ENCODE measurements at places on chromosomes 12 and 14.

- no peak for DNase-seq
Observed at GRCh38 chr12:84035766-84036165, 876.8 kb downstream of the SLC6A15 start.

- DNase-seq: no peak
Observed at GRCh38 chr12:666766-667308, 3.6 kb upstream of the NINJ2 start.

GRCh38 chr12:68334132-68334531 is 2.0 kb upstream of the MDM1 start:
- peak; percentile 42 for DNase-seq

DNA sequence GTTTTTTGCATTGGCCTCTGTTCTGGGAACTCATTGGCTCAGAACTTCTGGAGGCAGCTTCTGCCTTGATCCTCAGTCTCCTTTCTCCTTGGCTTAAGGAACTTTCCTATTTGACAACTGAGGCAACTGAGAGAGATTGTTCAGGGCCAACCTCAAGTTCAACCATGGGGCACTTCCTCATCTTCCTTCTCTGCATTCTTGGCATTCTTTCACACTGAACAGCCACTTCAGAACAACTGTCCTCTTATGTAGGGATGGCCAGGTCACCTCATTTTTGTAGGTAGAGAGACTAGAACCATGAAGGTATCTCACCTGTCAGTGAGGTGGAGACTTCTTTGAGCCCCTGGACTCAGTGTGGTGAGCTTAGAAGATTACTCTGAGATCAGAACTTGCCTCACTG is 63.0 kb upstream of the NRXN3 start:
- no peak for DNase-seq

DNA sequence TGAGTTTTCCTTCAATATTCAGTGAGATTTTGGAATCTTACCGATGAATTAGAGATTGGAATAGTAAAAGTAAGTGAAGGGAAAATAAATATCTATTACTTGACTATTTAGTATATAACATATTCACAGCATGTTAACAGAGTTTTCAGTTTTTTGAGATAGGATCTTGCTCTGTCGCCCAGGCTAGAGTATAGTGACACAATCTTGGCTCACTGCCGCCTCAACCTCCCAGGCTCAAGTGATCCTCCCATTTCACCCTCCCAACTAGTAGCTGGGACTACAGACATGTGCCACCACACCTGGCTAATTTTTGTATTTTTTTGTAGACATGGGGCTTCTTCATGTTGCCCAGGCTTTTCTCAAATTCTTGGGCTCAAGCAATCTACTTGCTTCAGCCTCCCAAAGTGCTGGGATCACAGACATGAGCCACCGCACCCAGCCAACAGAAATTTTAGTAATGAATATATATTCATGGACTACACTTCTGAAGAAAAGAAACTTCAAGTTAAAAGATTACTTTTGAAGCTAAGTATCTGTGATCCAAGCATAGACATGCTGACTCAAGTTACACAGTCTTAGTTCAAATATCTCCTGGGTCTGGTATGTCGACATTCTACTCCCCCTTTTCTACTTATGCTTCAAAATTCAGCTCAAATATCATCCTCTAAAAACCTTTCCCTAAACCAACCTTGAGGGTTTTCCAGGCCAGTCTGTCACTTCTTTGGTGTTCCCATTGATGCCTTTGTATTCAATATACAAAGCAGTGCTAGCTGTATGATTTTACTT is 13.8 kb downstream of the UBE2N start:
- DNase-seq: no peak

DNA sequence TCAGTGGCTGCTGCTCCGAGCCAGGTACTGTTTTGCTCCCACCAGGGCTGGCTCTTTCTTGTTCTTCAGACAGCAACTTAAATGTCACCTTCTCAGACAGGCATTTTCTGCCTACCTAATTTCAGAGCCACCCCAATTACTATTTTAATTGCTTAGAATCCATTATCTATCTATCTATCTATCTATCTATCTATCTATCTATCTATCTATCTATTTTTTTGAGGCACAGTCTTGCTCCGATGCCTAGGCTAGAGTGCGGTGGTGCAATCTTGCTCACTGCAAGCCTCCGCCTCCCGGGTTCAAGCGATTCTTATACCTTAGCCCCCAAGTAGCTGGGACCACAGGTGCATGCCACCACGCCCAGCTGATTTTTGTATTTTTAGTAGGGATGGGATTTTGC is 58.5 kb downstream of the SPPL3 start:
- DNase-seq: no peak

DNA sequence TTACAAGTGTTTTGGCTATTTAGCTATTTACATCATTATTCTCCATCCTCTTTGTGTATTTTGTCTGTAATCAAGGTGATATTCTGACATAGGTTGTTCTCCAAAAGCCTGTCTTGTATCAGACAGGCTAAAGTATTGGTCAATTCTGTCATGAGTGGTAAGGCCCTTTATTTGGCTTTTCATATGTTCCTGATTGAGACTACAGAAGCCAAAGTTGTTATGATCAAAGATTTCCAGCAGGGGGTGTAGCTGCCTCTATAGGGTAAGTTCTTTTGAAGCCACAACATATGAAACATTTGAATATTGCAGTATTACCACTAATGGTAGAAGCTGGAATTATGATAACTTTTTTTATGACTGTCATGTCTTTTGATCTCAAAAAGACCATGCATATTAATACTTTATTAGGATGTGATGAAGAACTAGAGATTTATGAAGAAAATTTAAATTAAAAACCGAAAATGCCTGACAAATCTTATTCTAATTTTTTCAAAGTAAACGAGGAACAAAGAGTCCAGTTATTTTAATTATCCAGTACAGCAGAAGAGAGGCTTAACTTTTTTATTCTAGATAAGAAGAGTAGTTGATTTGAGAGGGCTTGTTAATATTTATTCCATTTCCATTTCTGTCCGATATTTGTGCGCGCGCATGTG is 3.4 kb upstream of the ARHGAP5 start:
- DNase-seq: peak; percentile 88

GRCh38 chr14:38389681-38390080 is 133.8 kb upstream of the CLEC14A start:
- no peak for DNase-seq

GRCh38 chr14:56100556-56100955 is 17.7 kb upstream of the PELI2 start:
- no peak for DNase-seq

- peak; percentile 54 for DNase-seq
Observed at GRCh38 chr12:107990325-107990724, 138.8 kb upstream of the WSCD2 start.

DNA sequence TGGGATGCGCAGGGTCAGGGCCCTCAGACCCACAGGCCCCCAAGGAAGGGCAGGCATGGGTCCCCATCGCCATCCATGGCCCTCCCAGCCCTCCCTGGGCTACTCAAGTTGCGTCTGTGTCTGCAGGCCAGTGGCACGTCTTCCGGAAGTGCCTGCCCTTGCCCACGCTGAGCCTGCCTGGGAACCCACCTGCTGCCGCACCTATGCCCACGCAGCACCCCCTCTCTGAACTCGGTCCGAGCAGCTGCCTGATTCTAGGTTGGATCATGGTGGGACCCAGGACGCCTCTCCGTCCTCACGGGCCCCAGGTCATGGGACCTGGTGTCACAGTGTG is 182.8 kb downstream of the ADGRD1 start:
- no peak for DNase-seq

DNA sequence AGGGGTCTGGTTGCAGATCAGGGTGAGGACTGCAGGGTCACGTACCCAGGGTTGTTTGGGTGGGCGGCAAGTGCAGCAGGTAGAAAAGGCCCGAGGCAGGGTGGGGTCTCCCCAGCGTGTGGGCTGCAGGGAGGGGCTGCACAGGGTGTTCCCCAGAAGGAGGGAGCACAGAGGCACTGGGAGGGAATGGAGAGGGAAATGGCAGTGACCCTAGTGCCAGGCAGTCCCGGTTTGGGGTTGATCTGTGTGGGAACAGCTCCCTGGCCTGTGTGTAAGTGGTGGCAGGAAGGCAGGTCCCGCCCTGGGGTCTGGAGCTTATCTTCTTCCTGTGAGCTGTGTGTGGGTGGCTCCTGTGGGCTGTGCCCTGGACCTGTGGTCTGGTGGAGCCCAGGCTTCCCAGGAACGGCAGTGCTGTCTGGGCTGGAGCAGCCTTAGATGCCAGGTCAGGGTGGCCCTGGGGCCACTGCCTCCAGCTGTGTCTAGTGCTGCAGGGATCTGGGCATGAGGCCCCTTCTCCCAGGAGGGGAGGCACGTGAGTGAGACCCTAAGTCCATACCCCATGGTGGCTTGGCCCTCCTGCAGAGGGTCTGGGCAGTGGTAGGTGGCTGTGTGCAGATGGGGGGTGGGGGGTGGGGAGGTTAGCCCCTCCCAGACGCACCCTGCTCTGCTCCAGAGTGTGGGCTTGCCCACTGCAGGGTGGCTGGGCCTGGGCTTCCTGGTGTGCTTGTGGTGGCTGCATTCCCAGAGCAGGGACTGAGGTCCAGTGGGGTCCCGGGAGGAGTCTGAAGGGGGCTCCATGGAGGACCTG is 363.5 kb downstream of the TMEM121 start:
- DNase-seq: no peak

DNA sequence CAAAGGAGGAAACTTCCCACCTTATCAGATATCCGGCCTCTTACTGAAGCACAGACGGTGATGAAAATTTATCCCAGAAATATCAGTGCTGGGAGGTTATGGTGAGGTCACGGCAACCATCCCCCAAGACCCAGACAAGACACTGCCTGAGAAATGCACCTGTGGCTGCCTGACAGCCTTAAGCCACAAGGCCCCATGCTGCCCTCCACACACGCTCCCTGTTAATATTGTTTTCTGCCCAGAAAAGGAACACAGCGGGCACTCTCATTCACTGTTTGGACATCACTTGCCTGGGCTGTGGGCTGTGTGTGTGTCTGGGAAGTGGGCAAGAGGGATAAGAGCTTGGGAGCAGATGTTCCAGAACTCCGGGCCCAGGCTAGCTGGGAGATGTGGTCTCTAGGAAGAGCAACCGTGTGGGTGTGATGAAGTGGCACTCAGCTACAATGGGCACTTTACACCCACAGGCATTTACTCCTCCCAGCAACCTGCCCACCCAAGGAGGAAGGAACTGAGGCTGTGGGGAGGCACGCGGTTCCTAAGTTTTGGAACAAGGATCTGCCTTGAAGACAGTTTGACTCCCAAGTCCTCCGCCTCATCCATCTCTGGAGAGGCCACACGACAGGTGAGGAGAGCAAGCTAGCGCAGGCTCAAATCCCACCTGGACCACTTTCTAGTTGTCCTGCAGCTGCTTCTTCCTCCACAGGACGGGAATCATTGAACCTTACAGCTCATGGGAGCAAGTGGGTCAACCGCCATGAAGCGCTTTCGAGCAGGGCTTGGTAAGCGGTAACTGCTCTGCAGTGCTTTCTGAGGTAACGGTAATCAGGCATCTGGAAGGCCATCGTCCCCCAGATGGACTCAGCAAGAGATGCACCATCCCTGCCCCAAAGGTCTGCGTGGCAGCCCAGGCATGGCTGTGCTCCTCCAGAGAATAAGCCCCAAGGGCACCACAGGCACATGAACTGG is 91.4 kb downstream of the CHGA start:
- no peak for DNase-seq

DNA sequence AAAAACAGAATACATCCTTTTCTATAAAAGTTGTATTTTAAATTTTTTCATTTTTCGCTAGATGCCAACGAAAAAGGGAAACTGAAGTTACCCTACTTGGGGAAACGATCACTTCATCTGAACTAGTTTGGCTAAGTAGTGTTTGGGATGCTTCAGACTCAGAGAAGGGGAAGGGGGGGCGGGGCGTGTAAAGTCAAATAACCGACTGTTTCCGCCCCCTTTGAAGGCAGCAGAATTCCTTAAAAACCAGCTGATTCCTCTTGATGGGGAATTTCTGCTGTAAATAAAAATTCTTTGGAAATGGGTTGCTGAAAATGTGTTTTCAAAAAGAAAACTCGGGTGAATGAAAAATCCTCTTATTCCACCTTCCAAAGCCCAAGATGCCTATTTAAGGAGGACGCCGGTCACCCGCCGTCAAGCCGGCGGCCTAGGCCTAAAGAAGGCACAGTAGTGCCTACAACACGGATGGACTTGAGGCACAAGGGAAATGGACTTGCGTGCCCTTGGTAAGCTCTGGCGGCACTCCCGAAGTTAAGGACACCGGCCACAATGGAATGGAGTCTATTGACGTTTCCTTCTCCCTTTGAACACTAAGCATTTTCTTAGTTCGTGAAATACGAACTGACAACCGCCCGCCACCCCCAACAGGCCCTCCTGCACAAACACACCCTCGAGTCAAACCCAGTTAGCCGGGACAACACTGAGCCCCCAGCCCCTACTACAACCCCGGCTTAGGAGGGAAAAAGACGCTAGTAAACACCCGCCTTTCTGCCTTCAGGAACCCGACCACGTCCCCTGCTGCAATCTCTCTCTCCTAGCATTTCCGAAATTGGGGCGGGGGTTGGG is 1.9 kb downstream of the ATXN2 start:
- peak; percentile 66 for DNase-seq

Measured in HT-29 (cell line).